ENCODE measurements at places on chromosomes 12 and 14.

DNA sequence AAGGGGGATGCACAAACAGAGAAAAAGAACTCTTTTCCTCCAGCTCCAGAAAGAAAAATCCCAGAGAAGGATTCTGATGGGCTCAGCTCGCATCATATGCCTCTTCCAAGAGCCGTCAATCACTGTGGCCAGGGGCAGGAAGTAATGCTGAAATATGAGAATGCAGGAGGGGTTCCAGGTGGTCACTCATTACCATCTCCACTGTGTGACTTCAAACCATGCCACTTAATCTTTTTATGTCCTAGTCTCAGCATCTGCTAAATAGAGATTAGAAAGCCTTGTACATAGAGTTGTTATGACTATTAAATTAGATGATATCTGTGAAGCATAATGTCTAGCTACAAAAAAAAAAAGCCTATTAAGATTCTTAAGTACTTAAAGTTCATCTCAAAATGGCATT lies 65.6 kb upstream of the FICD start:
- DNase-seq: no peak

DNA sequence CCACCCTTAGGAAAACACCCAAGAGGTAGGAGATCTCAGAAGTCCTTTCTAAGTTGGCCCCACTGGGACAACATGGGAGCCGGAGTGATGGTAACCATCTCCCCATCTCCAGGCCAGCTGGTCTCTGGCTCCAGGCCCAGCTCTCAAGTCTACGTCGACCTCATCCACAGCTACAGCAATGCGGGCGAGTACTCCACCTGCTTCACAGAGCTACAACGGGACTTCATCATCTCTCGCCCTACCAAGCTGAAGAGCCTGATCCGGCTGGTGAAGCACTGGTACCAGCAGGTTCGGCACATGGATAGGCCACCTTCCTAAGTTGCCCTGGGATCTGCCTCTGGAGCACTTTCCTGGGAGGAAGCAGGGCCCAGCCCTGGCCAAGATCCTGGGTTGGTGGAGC lies 11.0 kb upstream of the OAS2 start:
- DNase-seq: no peak

- peak; percentile 83 for DNase-seq
Measured at GRCh38 chr14:24965934-24966578, 83.9 kb downstream of the STXBP6 start.

- DNase-seq: no peak
Measured at GRCh38 chr12:101563212-101563611, 31.6 kb upstream of the MYBPC1 start.

DNA sequence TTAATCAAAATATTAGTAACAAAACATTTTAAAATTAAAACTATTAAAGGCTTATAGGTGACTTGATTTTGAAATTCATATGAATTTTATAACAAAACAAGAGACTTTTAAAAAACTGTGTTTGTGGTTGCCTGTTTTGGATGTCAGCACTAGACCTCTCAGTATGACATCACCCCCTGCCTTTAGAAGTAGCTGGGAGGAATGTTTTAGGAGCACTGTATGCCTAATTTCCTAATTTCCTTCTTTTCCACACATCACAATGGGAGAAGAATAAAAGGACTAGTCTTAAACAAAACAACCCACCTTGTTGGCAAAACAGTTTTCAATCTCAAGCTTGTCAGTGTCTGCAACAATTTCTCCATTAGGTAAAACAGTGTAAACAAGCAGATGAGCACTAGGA lies 48.1 kb upstream of the PZP start:
- DNase-seq: no peak
